ENCODE measurements at places on chromosomes 7 and 10.

DNA sequence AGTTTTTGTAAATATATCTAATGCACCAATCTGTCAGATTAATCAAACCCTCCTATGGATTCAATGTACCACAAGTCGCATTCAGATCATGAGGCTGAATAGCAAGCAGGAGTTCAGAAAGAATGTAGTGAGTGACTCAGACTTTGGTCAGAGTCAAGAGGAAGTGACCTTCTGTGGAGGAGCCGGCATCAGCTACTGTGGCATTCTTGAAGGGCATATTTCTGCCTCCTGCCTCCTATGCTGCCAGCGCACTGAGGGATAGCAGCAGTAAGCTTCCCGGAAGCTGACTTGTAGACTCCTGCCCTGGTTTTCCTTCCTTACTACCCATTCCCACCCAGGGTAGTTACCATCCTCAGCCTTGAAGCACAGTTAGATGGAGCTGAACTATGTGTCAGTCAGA, 867.5 kb downstream of the NRG3 start:
- DNase-seq, result no peak

DNA sequence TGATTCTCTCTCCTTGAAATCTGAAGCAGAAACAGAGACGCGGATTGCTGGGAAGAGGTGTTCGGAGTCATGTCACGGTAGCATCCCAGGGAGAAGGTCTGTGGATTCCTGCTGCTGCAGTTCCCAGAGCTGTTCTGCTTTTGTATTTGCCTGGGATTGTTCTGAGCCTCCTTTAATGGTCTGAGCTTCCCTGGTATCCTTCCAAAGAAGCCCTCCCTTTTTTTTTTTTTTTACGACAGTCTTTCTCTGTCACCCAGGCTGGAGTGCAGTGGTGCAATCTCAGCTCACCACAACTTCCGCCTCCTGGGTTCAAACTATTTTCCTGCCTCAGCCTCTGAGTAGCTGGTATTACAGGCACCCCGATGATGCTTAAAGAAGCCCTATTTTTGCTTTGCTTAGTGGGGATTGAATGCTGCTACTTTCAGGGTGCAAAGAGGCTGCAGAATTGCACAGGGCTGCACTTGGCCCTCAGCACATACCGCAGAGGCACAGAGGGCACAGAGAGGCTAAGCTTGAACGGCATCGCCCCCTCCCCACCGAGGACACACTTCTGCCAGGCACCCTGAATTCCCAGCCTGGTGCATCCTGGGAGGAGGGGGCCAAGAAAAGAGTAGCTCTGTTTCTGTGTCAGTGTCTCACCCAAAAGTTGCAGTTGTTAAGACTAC, 208.6 kb upstream of the GALNT17 start:
- no peak for DNase-seq

DNA sequence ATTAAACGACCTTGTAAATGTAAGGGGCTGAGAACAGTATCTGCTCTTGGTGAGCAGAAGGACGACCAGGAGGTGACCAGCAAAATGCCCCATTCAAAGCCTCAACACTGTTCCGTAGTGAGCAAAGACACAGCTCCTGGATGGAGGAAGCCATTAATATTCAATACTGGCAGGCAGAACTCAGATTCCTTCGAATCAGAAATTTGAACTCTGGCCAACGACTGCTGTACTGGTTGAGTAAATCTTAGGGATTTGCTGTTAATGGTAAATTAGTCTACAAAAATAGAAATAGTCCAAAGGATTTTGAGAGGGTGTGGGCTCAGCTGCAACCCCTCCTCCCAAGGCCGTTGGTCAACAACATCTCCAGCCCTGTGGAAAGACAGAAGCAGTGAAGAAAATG, 130.5 kb upstream of the PFKP start:
- no peak for DNase-seq

DNA sequence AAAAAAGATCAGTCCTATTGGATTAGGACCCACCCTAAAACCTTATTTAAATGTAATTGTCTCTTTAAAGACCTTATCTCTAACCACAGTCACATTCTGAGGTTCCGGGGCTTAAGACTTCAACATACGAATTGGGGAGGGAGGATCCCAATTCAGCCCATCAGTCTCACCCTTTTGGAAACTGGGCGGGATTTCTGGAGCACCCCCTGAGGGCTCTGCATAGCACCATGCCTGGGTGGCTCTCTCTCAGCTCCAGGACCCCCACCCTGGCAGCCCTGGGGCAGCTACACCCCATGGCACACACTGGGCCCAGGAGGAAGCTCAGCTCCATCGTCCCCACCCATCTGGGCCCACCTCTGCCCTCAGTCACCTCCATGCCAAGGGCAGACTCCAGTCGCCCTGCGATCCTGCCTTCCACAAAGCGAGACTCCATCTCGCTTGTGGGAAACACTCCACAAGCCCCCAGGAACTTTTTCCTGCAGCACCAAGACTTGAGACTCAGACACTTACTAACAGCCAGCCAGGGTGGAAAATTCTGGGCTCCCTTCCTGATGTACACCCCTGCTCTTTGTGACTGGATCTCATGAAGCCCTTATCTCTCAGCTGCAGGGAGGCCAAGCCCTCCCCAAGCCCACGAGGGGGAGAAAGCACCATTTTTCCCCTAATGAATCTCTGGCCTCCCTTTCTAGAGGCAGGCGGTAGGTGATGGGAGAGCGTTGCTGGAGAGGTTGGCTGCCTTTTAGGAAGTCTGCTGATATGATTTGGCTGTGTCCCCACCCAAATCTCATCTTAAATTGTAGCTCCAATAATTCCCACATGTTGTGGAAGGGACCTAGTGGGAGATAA, 90.8 kb upstream of the KDM7A start:
- no peak for DNase-seq

DNA sequence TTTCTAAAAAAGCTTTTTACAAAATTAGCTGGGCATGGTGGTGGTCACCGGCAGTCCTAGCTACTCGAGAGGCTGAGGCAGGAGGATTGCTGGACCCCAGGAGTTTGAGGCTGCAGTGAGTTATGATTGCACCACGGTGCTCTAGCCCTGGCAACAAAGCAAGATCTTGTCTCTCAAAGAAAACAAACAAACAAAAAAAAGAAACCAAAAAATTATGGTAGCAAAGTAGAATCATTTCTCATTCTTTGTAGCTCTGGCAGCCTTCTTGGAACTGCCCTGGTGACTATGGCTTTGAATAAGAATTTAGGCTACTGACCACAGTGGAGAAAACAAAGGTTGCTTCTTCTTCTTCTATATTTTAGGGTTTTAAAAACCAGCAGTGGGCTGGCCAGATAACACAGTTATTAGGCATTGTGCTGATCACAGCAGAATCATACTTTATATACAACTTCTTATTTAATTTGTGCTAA, 41.9 kb upstream of the PRKAR2B start:
- DNase-seq, result no peak

GRCh38 chr7:47128700-47129099, 453.2 kb downstream of the TNS3 start:
- no peak for DNase-seq

- no peak for DNase-seq
Observed at GRCh38 chr7:139065323-139065722, 29.5 kb upstream of the ZC3HAV1L start.

- DNase-seq, result no peak
Observed at GRCh38 chr7:80785961-80786536, 132.8 kb downstream of the SEMA3C start.

DNA sequence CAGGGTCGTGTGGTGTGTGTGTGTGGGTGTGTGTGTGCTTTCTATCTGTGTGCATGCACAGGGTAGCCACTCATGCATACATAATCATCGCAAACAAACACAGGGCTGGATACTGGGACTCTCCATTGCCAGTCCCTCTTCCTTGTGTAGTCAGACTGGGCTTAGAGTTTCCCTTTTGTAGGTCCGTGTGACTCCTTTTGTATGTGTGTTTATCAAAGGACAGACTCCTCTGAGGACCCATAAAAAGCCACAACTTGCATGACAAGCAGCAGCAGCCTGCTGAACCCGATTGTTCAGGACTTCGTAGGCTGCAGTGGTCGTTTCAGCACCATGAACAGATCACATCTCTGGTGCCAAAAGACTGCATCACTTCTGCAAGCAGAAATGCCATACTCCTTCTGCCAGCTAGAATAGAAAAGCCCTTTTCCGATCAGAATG, 895 bp downstream of the VSTM2A start:
- no peak for DNase-seq

- DNase-seq, result no peak
Observed at GRCh38 chr10:47013507-47014154, 102.4 kb downstream of the PTPN20 start.

Data from CD4-positive, alpha-beta T cell treated with Interleukin-12 subunit alpha and Interleukin-12 subunit beta, for 1 hour (primary cell).